ENCODE measurements at places on chromosomes 4 and X. TPM values are rescaled to one million over a fixed set of nuclear protein-coding genes. Genes with fewer than 3 reads are reported as not detected.

DNA sequence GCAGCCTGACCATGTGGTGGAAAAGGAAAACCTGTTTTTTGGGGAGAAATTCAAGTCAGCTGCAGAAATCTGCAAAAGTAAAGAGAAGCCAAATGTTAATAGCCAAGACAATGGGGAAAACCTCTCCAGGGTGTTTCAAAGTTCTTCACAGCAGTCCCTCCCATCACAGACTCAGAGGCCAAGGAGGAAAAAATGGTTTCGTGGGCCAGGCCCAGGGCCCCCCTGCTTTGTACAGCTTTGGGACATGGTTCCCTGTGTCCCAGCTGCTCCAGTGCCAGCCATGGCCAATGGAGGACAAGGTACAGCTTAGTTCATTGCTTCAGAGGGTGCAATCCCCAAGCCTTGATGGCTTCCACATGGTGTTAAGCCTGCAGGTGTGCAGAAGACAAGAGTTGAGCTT lies 15.2 kb upstream of the YTHDC1 start:
- H3K4me3 ChIP-seq, result no peak overlapping the region
- H3K27me3 ChIP-seq, result peaks cover 11% of the 10 kb centered on the region
- H3K4me1 ChIP-seq, result no peaks in the 10 kb centered on the region
- DNase-seq, result no peak
- H3K36me3 ChIP-seq, result peaks cover 28% of the 10 kb centered on the region
- no peak overlapping the region for H3K27ac ChIP-seq

GRCh38 chr4:139743027-139743426 lies 77.4 kb downstream of the MGST2 start:
- H3K4me1 ChIP-seq, result no peaks in the 10 kb centered on the region
- DNase-seq, result no peak
- no peak overlapping the region for H3K4me3 ChIP-seq
- H3K27me3 ChIP-seq, result no peaks in the 10 kb centered on the region

GRCh38 chr4:2793586-2794485 lies 951 bp downstream of the SH3BP2 start:
- no peaks in the 10 kb centered on the region for H3K4me1 ChIP-seq
- peak overlapping the region; percentile 67 for H3K4me3 ChIP-seq
- no peaks in the 10 kb centered on the region for H3K36me3 ChIP-seq
- peak; percentile 43 for DNase-seq

DNA sequence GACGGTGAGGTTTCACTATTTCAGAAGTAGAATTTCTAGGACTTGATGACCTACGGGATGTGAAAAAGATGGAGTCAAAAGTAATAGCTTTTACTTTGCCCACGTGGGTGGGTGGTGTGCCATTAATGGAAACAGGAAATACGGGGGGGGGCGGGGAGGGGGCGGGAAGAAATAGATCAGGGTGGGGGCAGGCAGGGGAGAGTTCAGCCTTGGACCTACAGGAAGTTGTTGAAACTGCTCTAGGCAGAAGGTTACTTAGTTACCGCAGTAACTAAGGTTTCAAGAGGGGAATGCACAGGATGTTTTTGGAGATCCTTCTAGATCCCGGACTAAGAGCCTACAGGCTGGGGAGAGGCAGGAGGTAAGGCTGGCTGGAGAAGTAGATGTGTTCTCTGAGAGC lies 3.6 kb upstream of the FHL1 start:
- no peak overlapping the region for H3K4me3 ChIP-seq
- H3K4me1 ChIP-seq, result no peaks in the 10 kb centered on the region
- H3K36me3 ChIP-seq, result peaks cover 5% of the 10 kb centered on the region
- no peak for DNase-seq
- no peak overlapping the region for H3K27ac ChIP-seq

COX7B2 gene
- not detected for total RNA-seq

All from H9 (cell line).